A549 treated with AZD2906 at 1 μM for 4 hours (cell line): ENCODE measurements at places on chromosomes 16 and 17. TPM values are rescaled to one million over a fixed set of nuclear protein-coding genes. Genes with fewer than 3 reads are reported as not detected.

RASL10B gene
- total RNA-seq = 0.07 to 0.30 TPM (median 0.13 TPM) in 5 replicates

GP2 gene
- not detected in 5 replicates for total RNA-seq

RAB26 gene
- 1.9 to 4.4 TPM (median 3.3 TPM) in 5 replicates for total RNA-seq

DPEP3 gene
- not detected in 5 replicates for total RNA-seq

SOCS7 gene
- 10.2 to 14.9 TPM (median 13.1 TPM) in 5 replicates for total RNA-seq

TBC1D3 gene
- not detected in 5 replicates for total RNA-seq
